ENCODE measurements at places on chromosomes 2 and 18.

DNA sequence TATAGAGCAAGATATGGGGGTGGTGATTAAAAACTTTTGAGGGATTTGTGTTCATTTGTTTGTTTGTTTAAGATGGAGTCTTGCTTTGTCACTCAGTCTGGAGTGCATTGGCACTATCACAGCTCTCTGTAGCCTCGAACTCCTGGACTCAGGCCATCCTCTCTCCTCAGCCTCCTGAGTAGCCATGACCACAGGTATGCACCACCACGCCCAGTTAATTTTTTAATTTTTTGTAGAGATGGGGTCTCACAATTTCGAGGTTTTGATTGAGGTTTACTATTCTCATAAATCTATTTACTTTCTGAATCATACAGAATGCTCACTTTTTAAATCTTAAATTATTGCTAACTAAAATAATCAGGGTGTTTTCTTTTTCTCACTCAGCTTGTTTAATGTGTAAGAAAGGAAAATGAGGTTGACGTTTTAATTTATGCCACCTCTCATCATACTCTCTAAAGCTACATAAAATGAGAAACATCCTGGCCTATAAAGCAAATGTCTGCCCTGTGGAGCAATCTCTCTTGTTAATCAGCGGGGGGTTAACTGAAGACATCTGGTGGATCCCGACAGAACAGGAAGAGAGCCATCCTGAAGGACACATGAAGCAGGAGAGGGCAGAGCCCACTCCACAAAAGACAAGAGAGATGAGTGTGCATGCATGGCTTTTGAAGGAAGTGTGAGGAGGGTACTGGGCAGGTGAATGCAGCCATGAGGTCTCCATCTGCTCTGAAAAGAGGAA, 589.1 kb upstream of the SLC8A1 start:
- no peak for DNase-seq

- DNase-seq, result no peak
These were observed 54.8 kb downstream of the SPTBN1 start for GRCh38 chr2:54510916-54511315.

- DNase-seq, result no peak
These were observed 52.6 kb upstream of the TPO start for GRCh38 chr2:1360557-1361250.

DNA sequence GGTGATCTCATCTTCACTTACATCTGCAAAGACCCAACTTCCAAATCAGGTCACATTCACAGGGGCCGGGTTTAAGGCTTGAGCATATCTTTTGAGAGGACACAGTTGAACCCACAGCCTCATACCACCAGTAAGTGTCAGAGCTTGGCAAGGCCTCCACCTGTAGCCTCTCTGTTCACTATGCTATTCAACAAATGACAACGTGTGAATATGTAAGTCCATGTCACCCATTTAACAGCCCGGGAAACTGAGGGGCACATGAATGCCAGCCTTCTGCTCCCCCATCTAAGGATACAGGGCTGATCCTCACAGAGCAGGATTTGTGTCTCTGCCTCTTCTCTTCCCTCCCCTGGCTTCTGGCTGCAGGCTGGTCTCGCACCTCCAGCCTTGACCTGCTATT, 3.5 kb upstream of the KCNF1 start:
- no peak for DNase-seq

Measured in effector CD4-positive, alpha-beta T cell (primary cell).